ENCODE measurements at places on chromosomes 7 and 10. TPM values are rescaled to one million over a fixed set of nuclear protein-coding genes. Genes with fewer than 3 reads are reported as not detected.

Gene CRCP
- 44.9 TPM for total RNA-seq

Gene KLLN
- 0.59 TPM for total RNA-seq

DNA sequence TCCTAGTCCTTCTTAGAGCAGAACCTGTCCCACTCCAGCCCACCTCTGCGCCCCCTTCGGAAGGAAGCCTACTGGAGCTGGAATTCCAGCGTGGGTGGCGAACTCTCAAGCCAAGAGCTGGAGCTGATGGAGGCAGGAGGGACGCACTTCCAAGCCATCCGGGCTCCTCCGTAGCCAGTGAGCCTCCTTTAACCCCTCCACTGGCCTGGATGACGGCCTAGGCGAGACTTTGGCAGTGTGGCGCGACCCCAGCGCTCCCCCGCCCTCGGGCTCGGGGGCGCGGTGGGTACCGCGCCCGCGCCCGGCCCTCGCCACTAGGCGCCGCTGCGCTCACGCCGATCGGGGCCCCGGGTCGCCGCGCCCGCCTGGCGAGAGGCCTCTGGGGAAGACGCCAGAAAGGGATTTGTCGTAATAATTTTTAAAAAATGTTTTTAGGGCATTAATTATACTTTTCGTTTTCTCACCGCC, 5.1 kb upstream of the EMX2 start:
- peak; percentile 98 for DNase-seq
- peaks cover 82% of the 10 kb centered on the region for H3K27me3 ChIP-seq

GRCh38 chr10:63666836-63667383, 145.7 kb downstream of the REEP3 start:
- no peak overlapping the region for H3K4me3 ChIP-seq
- no peaks in the 10 kb centered on the region for H3K27me3 ChIP-seq
- no peaks in the 10 kb centered on the region for H3K36me3 ChIP-seq
- H3K27ac ChIP-seq, result no peak overlapping the region
- peaks cover 28% of the 10 kb centered on the region for H3K4me1 ChIP-seq
- peak; percentile 89 for DNase-seq
